NCI-H1694 treated with DMSO at 0.1 percent for 48 hours (cell line): ENCODE measurements at places on chromosomes 12 and 14.
A peak's percentile ranks its signal among the peaks of the same experiment; 100 is the strongest.

- no peak for DNase-seq
Measured at GRCh38 chr14:73943083-73943482, 6.8 kb downstream of the FAM161B start.

DNA sequence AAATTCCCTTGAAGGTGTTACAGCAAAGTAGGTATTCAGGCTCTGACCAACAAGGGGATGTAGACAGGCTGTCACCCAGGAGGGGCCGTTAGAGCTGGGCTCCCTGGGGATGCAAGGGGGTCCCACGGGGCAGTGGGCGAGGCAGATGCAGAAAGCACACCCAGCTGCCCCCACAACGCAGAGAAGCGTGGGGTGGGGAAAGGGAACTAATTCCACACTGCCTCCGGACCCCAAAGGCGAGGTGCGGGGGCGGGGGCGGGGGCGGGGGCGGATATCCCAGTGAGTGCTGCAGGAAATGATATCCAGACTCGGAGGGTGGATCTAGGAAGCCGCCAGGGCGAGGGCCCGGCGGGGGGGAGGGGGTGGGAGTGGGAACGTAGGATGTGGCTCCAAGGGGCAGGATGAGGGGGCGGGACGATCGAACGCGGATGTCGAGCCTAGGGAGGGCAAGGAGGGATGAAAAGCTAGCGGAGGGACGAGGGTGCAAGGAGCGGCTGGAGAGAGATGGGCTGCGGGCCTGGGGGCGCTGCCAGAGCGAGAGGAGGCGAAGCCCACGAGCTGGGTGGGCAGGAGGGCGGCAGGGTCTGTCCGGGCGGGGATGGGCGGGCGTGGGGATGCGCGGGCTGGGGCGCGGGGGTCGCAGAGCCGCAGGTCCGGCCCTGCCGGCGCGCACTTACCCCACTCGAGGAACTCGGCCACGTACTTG, 874 bp downstream of the CDC42BPB start:
- DNase-seq = peak; percentile 38

DNA sequence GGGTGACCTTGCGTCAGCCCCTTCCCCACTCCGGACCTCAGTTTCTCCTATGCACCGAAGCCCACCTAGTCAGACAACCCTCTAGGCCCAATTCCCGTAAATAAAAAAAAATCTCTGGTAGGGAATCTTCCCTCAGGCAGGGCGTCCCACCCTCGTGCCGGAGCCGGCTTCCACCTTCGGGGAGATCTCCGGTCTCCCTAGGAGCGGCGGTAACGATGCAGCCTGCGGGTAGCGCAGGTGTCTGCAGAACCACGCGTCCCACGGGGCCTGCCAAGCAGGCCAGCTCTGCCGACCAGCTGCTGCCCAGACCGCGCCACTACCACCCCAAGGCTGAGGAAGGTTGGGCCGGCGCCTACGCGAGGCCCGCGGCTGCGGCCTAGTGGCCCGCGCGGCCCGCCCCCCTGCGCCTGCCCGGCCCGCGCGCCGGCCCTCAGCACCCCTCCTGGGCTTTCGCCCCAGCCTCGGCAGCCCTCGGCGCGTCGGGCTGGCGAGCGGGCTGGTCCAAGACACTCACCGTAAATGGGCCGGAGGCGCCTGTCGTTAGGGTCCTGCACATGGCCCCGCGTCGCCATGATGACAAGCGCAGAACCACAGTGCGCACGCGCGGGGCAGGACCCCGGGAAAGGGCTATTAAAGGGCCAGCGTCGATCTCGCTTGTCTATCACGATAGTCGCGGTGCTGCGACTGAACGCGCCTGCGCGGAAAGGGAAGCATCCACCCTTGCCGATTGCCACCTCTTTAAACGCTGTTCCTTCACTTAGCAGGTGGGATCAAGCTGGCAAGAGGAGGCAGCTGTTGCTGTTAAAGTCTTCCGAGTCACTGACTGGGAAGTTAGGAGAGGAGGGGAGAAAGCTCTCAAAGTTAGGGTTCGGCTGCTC, at the start of gene NAA25:
Gene NAA25, minus strand, starts transcription at position 582 of the 878 bp plus-strand sequence. Its CDS starts 10 bp downstream, at position 572.
- peak; percentile 67 for DNase-seq

GRCh38 chr12:112198120-112198733, 72.9 kb downstream of the TRAFD1 start:
- peak; percentile 49 for DNase-seq

DNA sequence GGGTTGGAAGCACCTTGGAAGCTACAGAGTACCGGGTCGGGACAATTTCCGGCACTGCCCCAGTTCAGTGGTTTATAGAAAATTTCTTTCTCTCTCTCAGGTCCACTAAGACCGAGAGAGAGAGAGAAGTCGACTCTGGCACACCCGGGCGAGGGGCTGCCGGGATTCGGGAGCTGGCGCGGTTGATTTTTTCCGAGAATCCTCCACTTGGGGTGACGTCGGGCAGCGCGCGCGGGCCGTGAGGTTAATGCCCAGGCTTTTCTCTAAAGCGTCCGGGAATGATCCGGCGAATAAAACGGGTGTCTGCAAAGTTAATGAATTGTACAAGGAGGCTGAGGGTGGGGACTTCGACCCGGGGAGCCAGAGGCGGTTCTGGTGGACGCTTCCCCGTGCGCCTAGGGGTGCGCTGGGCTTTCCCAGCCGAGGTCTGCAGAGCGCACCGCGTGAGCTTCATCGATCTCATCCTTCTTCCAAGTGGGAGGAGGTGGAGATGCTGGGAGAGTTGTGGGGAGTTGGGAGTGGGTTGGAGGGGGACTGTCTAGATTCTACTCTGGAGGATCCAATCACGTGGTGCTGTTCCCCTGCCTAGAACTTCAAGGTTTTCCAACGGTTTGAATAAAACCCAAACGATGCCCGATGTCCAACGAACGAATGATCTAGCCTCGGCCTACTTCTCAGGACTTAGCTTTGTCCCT, 51.9 kb upstream of the TBX3 start:
- DNase-seq = no peak

DNA sequence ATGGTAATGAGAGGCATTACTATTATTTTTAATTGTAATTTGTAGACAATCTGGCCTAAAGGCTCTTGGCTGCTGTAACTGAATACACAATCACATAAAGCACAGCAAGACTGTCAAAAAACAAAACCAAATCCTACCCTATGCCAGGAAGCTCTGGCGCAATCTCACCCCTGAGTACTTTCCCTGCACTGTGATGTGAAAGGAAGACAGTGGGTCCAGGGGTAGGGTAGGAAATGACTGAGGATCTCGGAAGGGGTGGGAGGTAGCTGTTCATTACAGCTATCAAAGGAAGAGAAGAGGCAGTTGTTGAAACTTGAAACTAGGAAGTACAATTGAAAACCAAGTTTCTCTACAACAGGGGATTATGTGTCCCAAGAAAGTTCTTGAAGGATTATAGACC, 202.8 kb downstream of the ANO2 start:
- DNase-seq = no peak

GRCh38 chr14:83260751-83261150, 1727.1 kb upstream of the SEL1L start:
- no peak for DNase-seq

DNA sequence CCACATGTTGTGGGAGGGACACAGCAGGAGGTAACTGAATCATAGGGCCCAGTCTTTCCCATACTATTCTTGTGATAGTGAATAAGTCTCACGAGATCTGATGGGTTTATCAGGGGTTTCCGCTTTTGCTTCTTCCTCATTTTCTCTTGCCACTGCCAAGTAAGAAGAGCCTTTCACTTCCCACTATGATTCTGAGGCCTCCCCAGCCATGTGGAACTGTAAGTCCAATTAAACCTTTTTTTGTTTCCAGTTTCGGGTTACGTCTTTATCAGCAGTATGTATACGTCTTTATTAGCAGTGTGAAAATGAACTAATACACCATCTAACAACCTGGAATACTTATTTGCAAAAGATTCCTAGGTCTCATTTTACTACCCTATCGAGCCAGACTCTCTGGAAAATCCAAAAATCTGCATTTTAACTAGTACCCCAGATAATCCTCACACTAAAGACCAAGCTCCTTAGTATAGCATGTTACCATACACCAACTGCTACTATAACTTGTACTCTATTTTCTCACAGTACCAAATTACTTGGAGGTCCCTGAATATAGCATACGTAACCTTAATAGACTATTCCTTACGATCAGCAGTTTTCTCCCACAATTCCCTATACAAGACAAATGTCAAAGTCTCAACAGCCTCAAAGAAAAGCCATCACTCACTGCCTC, 11.5 kb downstream of the GTF2A1 start:
- no peak for DNase-seq

- no peak for DNase-seq
Measured at GRCh38 chr14:75445963-75446362, 18.1 kb downstream of the JDP2 start.

DNA sequence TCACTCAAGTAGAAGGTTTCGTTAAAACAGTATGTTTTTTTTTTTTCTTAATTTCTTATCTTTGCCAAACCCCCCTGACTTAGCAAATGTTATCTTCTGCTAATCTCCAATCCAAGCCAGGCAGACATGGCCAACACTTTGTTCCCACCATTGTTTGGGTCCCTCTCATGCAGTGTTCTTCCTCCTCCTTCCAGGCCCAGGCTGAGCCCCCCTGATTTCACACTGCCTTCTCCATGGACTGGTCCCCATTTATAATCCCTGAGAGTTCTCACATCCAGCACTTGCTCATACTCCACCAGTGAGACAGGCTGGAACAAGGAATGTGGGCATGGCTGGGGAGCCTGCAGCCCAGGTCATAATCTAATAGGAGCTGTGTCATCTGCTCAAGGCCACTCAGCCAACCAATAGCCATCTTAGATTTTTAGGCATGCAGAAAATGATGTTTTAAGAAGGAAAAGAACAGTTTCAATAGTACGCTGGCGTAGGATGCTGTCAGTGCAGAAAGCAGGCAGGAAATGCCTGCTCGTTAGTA, 238.4 kb upstream of the CCDC196 start:
- no peak for DNase-seq
